ENCODE measurements at places on chromosomes 3 and 15.

GRCh38 chr3:83500422-83500821, 1458.4 kb upstream of the CADM2 start:
- DNase-seq: no peak

DNA sequence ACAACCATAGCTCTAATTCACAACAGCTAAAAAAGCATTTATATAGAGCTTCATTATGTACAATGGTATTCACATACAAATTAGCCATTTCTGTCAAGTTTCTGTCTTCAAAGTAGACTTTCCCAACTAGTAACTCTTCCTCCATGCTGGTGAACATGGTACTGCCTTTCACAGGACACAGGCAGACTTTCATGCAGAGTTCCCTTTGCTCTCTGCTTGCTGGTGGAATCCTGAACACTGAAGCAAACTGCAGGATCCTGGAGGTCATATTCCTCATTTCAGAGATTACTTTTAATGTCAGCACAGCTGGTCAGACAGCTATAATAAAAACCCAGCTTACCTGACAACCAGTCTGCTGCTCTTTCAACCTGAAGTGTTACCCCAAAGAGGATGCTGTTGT, 53.6 kb downstream of the TASOR start:
- DNase-seq: no peak

GRCh38 chr3:39896184-39896583, 86.8 kb downstream of the MYRIP start:
- no peak for DNase-seq

- DNase-seq: no peak
These were observed 23.1 kb downstream of the EEFSEC start for GRCh38 chr3:128176276-128176833.

- DNase-seq: no peak
These were observed 19.8 kb upstream of the CHCHD6 start for GRCh38 chr3:126684218-126684751.

- DNase-seq: no peak
These were observed 44.7 kb downstream of the FAM43A start for GRCh38 chr3:194730365-194730764.

GRCh38 chr15:88204584-88204983, 52.0 kb downstream of the NTRK3 start:
- no peak for DNase-seq

DNA sequence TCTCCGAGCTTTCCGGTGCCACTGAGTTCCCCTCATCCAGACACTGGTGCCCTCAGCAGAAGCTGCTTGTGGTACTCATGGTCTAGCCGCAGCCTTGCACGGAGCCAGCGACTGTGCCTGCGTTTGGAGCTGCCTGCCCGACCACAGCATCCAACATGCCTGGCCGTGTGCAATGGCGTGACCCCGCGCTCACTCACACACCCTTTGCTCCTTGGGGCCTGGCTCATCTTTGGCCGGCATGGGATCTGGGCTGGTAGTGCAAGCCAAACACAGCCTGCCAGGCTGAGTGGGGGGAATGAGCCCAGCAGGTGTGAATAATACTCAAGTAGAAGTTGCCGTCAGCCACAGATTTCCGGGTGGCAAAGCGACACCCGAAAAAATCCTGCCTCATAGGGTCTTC, 1178.7 kb upstream of the GBE1 start:
- no peak for DNase-seq

- no peak for DNase-seq
These were observed 83.3 kb downstream of the SEC22A start for GRCh38 chr3:123285066-123285465.

DNA sequence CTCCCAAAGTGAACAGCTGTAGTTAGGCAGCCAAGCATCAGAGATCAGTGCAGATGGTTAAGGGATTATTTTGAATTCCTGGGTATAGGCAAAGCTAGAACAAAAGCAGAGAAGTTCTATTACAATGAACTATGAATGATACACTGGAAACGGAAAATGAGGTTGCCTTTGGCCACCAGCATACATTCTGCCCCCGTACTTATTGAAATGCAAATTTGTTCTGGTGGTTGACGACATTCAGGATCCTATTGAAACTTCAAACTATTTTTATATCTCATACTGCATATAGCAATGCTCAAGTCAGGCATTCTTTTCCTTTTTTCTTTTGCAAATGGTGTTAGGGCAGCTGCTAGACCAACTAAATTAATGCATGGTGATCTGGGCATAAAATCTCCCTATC, 61.7 kb downstream of the SLC12A1 start:
- DNase-seq: no peak

DNA sequence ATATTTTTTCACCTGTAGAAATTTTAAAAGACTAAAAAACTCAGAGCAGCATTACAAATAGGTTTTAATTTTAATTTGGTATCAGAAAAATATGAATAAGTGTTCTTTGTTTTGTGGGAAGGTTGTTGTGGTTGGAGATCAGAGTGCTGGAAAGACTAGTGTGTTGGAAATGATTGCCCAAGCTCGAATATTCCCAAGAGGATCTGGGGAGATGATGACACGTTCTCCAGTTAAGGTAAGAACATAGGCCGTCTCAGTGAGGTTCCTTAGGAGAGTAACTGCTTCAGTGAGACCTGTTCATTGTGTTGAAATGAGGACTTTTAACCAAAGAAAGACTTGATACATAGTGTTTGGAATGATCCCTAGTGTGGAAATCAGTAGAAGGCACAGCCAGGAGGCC, 44.8 kb downstream of the OPA1 start:
- DNase-seq: no peak

- no peak for DNase-seq
These were observed 44.1 kb upstream of the ARL6 start for GRCh38 chr3:97720417-97720816.

GRCh38 chr3:178420033-178420432, 116.2 kb upstream of the KCNMB2 start:
- DNase-seq: no peak

GRCh38 chr3:107927361-107928083, 163.3 kb downstream of the CD47 start:
- DNase-seq: peak; percentile 89

DNA sequence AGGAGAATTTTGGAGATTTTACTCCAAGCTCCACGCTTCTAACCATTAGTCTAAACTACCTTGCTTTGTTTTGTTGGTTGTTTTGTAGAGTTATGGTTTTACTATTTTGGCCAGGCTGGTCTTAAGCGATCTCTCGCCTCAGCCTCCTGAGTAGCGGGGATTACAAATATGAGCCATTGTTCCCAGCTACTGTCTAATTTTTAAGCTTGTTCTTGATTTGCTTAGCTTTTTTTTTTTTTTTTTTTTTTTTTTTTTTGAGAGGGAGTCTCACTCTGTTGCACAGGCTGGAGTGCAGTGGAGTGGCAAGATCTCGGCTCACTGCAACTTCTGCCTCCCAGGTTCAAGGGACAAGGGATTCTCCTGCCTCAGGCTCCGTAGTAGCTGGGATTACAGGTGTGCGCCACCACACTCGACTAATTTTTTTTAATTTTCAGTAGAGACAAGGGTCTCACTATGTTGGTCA, 28.5 kb downstream of the EFCAB12 start:
- no peak for DNase-seq

DNA sequence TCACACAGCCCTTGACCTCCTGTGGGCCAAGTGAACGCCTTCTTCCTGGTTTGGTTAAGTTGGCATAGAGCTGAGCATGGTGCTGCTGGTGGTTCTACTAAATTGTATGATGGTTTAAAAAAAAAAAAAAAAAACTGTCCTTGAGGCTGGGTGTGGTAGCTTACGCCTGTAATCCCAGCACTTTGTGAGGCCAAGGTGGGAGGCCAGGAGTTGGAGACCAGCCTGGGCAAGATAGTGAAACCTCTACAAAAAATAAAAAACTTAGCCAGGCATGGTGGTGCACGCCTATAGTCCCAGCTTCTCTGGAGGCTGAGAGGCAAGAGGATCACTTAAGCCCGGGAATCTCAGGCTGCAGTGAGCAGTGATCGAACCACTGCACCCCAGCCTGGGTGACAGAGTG, 58.9 kb upstream of the FLNB start:
- DNase-seq: no peak

GRCh38 chr3:113111011-113111707, 100.2 kb upstream of the BOC start:
- no peak for DNase-seq

- no peak for DNase-seq
These were observed 61.5 kb upstream of the MEF2A start for GRCh38 chr15:99504071-99504822.

- DNase-seq: no peak
These were observed 83.6 kb upstream of the CCDC39 start for GRCh38 chr3:180762866-180763265.

DNA sequence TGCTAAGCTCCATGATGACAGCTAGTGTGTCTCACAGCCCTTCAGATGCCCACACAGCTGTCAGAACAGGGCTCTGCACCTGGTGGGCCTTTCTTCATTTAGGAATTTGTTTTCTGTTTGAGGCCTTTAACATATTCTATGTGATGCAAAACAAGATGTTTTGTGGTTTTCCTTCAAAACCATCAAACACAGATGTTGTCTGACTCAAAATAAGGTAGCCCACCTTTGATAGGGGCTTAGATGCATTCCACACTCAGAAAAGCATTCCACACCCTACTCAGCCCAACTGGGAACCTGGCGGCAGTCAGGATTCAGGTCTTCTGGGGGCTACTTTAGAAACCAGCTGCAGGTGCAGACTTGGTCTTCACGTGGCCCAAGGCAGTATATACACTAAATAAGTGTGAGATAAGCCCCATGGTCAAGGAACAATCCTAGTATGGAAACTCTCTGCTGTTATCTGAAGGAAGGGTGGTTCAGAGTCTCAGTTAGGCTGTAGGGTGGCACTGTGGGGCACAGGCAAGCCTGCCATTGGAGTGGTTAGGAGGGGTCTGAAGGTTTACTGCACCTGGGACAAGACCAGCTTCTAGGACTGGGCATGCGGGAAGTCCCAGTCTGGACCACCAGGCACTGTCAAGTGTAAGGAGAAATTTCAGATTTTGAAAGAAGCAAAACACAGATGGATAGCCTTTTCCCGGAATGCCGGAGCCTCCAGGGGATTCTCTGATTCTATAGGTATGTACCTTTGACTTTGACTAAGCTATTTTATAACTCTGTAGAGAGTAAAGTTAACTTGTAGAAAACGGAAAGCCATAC, 20.1 kb downstream of the LRRC2 start:
- no peak for DNase-seq

GRCh38 chr3:136733317-136733833, 18.8 kb downstream of the STAG1 start:
- DNase-seq: no peak

GRCh38 chr15:87224404-87224803, 1032.1 kb downstream of the NTRK3 start:
- DNase-seq: no peak

GRCh38 chr3:45917146-45917898, 25.9 kb upstream of the CXCR6 start:
- no peak for DNase-seq

Data from AG08396 (cell line).